Stimulated activated CD4-positive, alpha-beta T cell treated with anti-CD3 and anti-CD28 coated beads, Interleukin-1b, Interleukin-23, amount 100 ng/mL, for 24 hours (primary cell): ENCODE measurements at places on chromosomes 16 and 17.

DNA sequence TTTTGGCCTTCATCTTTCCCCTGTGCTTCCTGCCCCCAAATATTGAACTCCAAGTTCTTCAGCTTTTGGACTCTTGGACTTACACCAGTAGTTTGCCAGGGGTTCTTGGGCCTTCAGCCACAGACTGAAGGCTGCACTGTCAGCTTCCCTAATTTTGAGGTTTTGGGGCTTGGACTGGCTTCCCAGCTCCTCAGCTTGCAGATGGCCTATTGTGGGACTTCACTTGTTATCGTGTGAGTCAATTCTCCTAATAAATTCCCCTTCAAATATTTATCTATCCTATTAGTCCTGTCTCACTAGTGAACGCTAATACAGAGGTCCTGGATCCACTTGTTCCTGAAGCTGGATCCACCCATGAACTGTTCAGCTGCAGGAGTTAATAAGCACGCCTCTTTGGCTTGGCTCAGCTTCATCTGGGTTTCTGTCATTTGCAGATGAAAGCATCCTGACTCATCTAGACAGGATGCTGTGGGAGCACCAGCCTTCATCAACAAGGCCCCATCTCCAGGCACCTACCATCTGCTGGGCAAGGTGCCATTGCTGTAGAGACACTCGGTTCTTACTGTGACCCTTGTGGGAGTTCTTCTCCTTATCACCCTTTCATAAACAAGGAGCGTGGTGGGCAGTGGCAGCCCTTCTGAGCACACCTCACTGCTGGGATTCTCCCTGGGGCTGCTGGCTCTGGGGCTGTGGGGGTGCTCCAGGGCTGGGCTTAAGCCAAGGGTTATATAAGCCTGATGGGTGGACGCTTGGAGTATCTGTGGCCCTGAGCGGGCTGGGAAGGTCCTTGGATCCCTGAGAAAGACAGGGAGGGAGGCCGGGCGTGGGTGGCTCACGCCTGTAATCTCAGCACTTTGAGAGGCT is 23.1 kb downstream of the LAT start:
- peak; percentile 68 for DNase-seq

GRCh38 chr17:11644265-11645212 is 46.3 kb downstream of the DNAH9 start:
- peak; percentile 1 for DNase-seq

GRCh38 chr17:40816569-40816968 is 5.8 kb downstream of the KRT10 start:
- no peak for DNase-seq

- DNase-seq: no peak
Observed at GRCh38 chr16:85639529-85640253, 26.6 kb downstream of the GSE1 start.

DNA sequence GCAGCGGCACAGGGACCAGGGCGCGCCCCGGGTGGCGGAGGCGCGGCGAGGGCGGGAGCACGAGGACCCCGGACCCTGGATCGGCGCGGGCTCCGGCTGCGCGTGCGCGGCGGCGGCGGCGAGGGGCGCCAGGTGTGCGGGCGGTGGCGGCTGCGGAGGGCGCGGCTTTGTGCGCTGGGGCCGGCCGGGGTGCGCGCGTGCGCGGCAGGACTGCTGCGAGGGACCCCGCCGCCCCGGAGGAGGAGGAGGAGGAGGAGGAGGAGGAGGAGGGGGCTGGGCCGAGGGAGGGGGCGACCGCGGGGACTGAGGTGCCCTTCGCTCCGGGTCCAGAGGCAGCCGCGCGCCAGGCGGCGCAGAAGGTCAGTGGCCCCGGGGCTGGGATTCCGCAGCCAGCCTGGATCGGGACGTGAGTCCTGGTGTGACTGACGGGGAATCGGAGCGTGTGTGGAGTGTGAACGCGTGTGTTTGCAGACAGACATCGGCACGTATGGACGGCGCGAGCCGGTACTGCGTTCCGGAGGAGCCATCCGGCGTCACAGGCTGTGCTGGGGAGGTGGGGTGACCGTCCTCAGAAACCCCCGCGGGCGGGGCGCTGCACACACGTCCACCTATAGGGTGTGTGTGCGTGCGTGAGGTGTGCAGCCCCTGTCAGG is 19.5 kb upstream of the RAP1GAP2 start:
- DNase-seq: no peak

- no peak for DNase-seq
Observed at GRCh38 chr17:75288359-75288758, 874 bp downstream of the SLC25A19 start.

DNA sequence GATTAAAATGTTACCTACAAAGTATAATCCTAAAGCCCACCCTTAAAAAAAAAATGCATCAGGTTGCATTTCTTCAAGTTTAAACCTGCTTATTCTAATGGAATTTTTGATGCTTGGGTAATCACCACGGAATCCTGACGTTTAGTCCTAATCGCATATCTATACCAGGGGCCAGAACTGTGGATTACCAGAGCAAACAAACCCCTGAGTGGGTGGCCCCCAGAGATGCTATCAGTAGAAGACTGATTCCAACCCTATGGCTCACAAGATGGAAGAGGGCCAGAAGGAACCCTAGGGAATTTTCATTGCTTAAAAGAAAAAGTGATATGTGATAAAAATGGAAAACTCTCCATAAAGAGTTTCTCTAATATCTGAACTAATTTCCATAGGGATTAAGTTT is 152.2 kb upstream of the NOG start:
- DNase-seq: no peak

- no peak for DNase-seq
Observed at GRCh38 chr17:16444258-16444886, 29.0 kb downstream of the TRPV2 start.
